SJSA1 (cell line): ENCODE measurements at places on chromosomes 2 and 18. TPM values are rescaled to one million over a fixed set of nuclear protein-coding genes. Genes with fewer than 3 reads are reported as not detected.

- no peak overlapping the region for H3K27ac ChIP-seq
- H3K4me3 ChIP-seq, result no peak overlapping the region
- H3K27me3 ChIP-seq, result no peaks in the 10 kb centered on the region
- H3K4me1 ChIP-seq, result peaks cover 9% of the 10 kb centered on the region
- no peak for DNase-seq
Measured at GRCh38 chr2:170965446-170966225, 36.6 kb downstream of the GORASP2 start.

DNA sequence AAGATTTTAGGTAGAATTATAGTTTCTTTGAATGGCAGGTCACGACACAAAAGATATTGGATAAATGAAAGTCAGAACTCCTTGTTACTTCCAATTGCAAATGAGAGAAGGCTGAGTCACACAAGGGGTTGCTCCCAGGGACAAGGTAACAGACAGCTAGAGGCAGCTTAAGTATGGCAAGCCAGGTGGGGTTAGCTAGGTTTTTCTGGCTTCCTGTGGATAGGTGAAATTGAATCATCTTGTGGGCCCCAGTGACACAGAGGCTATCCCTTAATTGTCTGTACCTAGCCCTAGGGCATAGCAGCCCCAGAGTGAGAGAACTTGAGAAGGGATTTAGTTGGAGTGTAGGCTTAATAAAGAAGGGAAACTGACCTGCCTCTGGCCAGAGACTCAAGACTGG is 407.7 kb upstream of the SLC8A1 start:
- H3K4me3 ChIP-seq, result no peak overlapping the region
- DNase-seq, result no peak
- no peak overlapping the region for H3K27ac ChIP-seq
- no peaks in the 10 kb centered on the region for H3K36me3 ChIP-seq

DNA sequence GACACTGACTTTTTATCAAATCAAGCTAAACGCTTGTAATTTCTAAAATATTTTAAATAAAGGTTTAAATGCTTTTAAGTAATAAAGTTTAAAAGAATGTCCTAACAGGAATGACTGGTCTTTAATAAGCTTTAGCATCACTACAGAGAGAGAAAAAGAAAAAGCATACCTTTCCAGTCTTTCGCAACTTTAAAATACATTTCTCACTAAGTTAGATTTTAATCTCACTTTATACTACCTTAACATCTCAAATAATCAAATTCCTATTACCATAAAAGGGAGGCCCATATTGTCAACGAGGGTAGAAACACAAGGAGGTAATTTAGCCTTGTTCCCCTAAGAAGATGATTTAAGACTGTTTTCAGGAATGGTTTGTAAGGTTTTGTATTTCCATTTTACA is 80.7 kb downstream of the STRN start:
- DNase-seq, result no peak
- H3K36me3 ChIP-seq, result peaks cover 15% of the 10 kb centered on the region; the same call in 1 of the 2 replicates
- H3K4me3 ChIP-seq, result no peak overlapping the region
- H3K27ac ChIP-seq, result no peak overlapping the region
- H3K27me3 ChIP-seq, result no peaks in the 10 kb centered on the region

- DNase-seq, result no peak
- H3K4me1 ChIP-seq, result no peaks in the 10 kb centered on the region
- H3K4me3 ChIP-seq, result no peak overlapping the region
- H3K27ac ChIP-seq, result no peak overlapping the region
- no peaks in the 10 kb centered on the region for H3K36me3 ChIP-seq
Measured at GRCh38 chr18:57410749-57411148, 24.4 kb upstream of the ONECUT2 start.

DNA sequence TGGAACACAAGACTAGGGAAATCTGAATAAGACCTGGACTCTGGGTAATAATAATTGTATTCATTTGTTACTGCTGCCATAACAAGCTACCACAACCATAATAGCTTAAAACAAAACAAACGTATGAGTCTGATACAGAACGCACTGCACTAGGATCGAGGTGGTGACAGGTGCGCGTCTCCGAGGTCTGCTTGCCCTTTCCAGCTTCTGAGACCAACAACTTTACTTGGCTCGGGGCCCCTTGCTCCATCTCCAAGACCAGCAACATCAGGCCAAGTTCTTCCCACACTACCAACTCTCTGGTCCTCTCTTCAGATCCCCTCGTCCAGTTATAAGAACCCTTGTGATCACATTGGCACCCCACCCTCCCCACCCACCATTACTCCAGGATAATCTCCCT is 42.8 kb downstream of the TBC1D8 start:
- DNase-seq, result no peak
- no peaks in the 10 kb centered on the region for H3K27me3 ChIP-seq
- H3K4me1 ChIP-seq, result peaks cover 27% of the 10 kb centered on the region
- H3K4me3 ChIP-seq, result no peak overlapping the region
- no peaks in the 10 kb centered on the region for H3K36me3 ChIP-seq
- H3K27ac ChIP-seq, result no peak overlapping the region

DNA sequence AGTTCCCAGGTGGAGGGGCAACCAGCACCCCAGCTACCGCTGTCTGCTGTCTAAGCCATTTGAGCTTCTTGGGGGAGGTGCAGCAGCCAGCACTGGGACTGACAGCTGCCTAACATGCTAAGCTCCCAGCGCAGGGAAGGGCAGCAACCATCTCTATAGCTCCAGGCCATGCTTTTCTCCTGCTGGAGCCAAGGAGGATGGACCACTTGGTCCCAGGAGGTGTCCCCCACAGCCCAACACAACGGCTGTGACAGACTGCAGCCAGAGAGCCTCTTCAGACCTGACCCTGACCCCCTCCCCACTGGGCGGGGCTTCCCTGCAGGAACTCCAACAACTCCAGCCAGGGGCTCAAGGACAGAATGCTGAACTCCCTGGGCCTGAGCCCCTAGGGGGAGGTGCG is 370.6 kb upstream of the REG3G start:
- H3K27ac ChIP-seq, result no peak overlapping the region
- H3K36me3 ChIP-seq, result no peaks in the 10 kb centered on the region
- no peaks in the 10 kb centered on the region for H3K4me1 ChIP-seq

DNA sequence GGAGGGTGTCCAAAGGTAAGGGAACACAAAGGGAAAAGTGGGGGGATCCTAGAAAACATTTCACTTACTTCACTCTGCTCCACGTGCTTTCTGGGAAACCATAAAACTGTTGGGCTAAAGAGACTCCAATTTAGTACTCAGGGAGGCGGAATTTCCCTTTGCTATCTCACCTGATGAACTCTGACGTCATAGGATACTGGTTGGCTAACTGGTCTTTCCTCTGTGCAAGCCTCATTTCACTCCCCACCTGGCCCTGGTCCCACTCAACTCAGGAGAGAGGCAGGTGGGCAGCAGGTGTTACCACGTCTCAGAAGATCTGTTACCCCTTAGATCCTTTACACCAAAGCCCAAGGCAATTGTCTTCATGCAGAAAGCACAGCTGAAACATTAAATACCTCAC is 51.8 kb upstream of the PMAIP1 start:
- DNase-seq, result no peak
- no peaks in the 10 kb centered on the region for H3K36me3 ChIP-seq
- no peaks in the 10 kb centered on the region for H3K27me3 ChIP-seq
- no peak overlapping the region for H3K27ac ChIP-seq

DNA sequence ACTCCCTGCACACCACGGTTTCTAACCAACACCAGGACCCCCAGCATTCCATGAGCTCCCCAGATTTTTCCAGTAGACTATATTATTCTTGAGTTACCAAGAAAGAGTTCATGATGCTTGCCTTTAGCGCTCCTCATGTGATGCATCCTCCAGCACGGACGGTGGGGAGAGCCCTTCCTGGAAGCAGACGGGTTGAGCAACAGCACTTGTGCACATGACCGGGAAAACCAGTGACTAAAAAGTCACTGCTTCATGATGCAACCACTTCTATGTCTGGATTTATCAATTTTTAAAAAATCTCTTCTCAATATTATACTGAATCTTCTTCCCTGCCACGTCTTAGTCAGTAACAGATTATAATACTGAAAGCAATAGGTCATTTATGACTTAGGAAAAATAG is 20.4 kb upstream of the DOK6 start:
- no peak overlapping the region for H3K27ac ChIP-seq
- H3K36me3 ChIP-seq, result no peaks in the 10 kb centered on the region
- H3K4me3 ChIP-seq, result no peak overlapping the region
- DNase-seq, result no peak

DNA sequence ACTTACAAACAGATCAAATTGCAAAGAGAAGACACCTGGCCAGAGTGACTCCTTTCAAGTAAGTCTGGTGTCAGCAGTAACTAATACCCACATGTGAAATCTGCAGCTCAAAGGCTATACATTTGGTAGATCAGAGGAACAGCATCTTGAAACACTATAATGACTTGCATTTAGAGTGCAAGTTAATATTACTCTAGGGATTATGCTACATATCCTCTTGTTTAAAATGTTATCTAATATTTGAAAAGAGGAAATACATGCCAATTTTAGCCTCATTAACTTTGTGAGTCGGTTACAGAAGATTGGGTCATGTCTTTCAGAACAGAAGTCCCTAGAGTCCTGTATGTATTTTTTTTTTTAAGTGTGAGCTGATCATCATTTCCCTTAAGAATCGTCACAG is 15.2 kb downstream of the LANCL1 start:
- H3K27me3 ChIP-seq, result no peaks in the 10 kb centered on the region
- H3K4me3 ChIP-seq, result no peak overlapping the region
- no peaks in the 10 kb centered on the region for H3K4me1 ChIP-seq
- no peak overlapping the region for H3K27ac ChIP-seq

DNA sequence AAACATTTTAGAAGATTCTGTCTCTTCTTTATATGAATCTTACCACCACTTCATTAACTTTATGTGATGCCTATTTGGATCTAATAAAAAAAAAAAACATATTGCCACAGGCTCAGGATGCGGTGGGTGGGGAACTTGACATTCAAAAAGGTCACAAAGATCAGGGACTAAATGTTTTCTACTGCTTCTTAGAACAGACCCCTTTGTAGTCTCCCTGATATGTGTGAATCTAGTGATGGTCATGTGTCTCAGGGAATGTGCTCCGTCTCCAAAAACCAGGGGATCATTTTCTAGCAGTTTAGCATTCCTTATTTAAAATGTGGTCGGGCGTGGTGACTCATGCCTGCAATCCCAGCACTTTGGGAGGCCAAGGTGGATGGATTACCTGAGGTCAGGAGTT is 807.8 kb upstream of the CHAC2 start:
- H3K27me3 ChIP-seq, result no peaks in the 10 kb centered on the region
- no peaks in the 10 kb centered on the region for H3K36me3 ChIP-seq
- H3K4me3 ChIP-seq, result no peak overlapping the region
- H3K27ac ChIP-seq, result no peak overlapping the region
- DNase-seq, result no peak

DNA sequence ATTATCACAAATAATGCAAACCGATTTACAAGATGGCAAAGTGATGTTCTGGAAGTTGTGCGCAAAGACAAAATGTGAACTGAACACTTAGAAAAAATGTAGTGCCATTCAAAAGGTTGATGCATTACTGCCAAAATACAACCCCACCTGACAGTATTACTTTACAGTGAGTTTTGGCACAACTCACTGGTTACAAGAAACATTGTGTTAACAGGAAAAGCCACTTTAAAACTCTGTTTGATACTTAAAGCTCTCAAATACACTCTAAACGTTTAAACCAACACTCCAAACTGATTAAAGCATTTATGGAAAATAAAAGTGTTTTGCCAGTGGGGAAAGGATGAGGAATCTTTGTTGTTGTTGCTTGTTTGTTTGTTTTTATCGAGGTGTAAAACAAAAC is 173.4 kb upstream of the SATB2 start:
- H3K27ac ChIP-seq, result no peak overlapping the region

GRCh38 chr18:35369126-35369525 is 8.0 kb downstream of the ZNF396 start:
- H3K4me3 ChIP-seq, result no peak overlapping the region
- no peaks in the 10 kb centered on the region for H3K4me1 ChIP-seq
- no peak for DNase-seq
- H3K36me3 ChIP-seq, result no peaks in the 10 kb centered on the region

The CAPN14 gene
- 0.41 TPM in 1 of 2 replicates, not detected in the other for total RNA-seq

The C2orf72 gene
- total RNA-seq, result 0.41 TPM in 1 of 2 replicates, not detected in the other

The HOXD12 gene
- total RNA-seq, result 0.13 TPM in 1 of 2 replicates, not detected in the other
